Pancreas (tissue), 10 donors: ENCODE measurements at places on chromosomes 13 and 19.
A peak's percentile ranks its signal among the peaks of the same experiment; 100 is the strongest.

- DNase-seq = no peak
Observed at GRCh38 chr19:16456652-16457194, 15.0 kb downstream of the EPS15L1 start.

GRCh38 chr19:18931316-18932162, 9.5 kb downstream of the HOMER3 start:
- no peak for DNase-seq

DNA sequence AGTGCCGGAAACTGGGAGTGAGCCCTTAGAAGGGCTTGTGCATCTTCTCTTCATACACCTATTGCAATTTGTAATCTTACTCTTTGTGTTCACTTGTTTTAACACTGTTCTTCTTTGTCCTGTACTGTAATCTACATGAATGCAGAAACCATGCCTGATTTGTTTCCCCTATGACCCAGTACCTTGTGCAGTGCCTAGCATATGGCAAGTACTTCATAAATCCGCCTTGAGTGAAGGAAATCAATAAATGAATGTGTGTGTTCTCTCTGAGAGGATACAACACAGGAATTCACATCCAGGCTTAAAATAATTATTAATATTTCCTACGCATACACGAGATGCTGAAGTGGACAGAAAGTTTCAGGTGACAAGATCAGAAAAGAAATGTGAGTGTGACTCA, 172.6 kb downstream of the GPC6 start:
- DNase-seq = no peak

DNA sequence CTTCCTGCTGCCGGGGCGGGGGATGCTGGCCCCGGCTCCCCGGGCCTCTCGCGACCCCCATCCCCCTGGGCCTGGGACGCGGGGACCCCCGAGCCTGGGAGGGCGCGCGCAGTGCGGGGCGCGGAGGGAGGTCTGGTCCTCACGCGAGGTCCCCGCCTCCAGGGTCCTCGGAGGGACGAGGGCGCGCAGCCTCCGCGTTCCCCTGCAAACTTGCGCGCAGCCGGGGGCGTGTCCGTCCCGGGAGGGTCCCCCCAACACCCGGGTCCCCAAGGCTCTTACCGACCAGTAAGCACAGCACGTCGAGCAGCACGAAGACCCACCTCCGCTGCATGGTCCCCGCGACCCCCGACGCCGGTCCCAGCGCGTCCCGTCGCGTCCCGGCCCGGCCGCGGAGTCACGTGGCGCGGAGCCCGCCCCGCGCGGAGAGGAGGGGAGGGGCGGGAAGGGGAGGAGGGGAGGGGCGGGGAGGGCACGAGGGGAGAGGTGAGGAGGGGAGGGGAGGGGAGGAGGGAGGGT, at the start of gene PLPP2:
Gene PLPP2, minus strand, starts transcription at position 398 of the 516 bp plus-strand sequence. Its CDS starts 67 bp downstream, at position 331.
- peak; percentile 80 for DNase-seq

GRCh38 chr19:7699417-7700401, 2.2 kb downstream of the FCER2 start:
- no peak for DNase-seq

GRCh38 chr19:51002542-51003311, 1.3 kb upstream of the KLK8 start:
- DNase-seq = no peak

DNA sequence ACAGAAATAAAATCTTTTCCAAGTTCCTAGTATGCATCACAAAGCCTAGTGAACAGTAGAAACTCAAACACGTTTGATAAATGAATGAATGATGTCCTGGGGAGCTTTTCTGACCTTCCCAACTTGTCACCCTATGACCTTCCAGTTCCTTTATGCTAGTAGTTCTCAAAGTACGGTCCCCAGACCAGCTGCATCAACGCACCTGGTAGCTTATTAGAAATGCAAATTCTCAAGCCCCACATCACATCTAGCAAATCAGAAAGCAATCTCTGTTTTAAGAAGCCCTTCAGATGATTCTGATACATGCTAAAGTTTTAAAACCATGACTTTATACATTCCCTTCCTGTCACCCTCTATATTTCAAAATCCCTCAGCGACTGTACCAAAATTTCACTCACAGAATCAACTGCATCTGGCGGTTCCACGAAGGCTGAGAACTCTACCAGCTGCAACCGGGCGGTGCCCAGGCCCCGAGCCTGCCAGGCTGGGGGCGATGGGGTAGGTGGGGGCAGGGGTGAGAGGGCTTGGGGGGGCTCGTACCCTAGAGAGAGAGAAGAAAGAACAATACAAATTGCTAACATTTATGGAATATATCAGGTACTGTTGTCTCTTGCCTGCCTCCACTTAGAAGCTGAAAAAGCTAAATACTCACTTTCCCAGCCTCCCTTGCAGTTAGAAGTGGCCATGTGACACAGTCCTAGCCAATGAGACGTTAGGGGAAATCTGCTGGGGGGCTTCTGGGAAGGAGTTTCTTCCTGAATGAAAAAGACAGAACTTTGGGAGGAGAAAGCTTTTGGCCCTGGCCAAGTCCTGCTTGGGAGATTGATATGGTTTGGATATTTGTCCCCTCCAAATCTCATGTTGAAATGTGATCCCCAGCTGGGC, 13.3 kb downstream of the CD37 start:
- DNase-seq = no peak

DNA sequence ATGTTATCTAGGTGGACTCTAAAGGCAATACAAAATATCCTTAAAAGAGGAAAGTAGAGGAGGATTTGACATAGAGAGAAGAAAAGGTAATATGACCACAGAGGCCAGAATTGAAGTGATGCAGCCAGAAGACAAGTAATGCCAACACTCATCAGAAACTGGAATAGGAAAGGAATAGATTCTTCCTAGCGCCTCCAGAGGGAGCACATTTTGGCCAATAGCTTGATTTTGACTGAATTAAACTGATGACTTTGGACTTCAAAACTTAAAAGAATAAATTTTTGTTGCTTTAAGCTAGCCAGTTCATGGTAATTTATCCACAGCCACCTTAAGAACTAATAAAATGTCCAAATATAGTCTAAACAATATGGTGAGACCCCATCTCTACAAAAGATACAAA, 1921.9 kb downstream of the OLFM4 start:
- no peak for DNase-seq

- peak; percentile 92 for DNase-seq
Observed at GRCh38 chr13:42969565-42970172, 22.4 kb downstream of the EPSTI1 start.
